Fibroblast of pulmonary artery (primary cell): ENCODE measurements at places on chromosomes 7 and 10.

DNA sequence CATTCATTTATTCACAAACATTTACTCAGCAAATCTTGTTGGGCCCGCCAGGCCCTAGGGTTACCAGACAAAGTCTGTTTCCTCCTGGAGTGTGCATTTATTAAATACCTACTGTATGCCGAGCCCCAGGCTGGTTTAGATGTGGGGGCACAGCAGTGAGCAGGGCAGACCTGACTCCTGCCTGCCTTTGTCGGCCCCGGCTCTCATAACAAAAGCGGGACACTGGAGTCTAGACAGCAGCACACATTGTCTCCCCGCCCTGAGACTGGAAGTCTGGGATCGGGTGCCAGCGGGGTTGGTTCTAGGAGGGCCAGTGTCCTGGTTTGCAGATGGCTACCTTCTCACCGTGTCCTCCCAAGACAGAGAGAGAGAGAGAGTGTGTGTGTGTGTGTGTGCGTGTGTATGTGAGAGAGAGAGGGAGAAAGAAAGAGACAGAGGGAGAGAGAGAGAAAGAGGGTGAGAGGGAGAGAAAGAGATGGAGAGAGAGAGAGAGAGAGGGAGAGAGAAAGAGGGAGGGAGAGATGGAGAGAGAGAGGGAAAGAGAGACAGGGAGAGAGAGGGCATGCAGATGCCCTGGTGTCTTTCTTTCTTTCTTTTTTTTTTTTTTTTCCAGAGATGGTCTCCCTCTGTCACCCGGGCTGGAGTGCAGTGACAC, 25.9 kb downstream of the ELFN1 start:
- DNase-seq: no peak

GRCh38 chr10:52756295-52756694, 16.3 kb downstream of the MBL2 start:
- no peak for DNase-seq

- no peak for DNase-seq
These were observed 21.3 kb downstream of the ZNF107 start for GRCh38 chr7:64687249-64687648.

DNA sequence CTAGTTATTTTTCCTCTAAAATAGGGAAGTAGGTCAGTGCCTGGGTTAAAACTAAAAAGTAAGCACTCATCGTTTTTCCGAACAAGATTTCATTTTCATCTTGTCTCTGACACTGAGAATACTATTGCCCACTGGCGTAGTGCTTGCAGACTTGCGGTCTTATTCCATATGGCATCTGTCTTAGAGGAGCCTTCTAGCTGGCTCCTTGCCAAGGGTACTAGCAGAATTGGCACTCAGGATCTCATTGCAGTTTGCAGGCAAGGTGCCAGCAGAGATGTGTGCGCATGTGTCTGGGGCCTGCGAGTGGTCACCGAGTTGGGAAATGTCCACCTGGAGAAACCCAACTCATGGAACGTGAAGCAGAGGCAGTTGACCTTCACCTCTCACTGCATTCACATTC, 143.4 kb downstream of the CELF2 start:
- no peak for DNase-seq

- DNase-seq: peak; percentile 34
These were observed 86.9 kb downstream of the DAGLB start for GRCh38 chr7:6360841-6361240.

DNA sequence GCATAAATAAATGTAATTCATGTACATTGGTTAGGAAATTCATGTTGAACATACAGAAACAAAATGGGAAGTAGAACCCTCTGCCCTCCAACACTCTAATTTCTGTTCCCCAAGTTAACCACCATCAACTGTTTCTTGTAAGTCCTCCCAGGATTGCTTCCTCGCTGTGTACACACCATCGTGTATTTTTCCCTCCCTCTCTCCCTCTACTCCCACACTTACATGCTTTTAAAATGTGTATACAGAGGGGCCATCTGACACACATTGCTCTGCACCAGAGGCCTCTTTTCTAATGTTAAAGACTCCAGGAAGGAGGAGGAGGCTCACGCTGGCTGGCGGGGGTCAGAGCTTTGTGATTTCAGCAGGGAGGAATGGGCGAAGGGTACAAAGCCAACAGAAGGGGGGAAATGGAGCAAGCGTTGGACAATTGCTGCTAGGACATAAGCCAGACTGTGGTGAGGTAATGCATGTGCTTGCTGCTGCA, 1.9 kb upstream of the EPHA1 start:
- peak; percentile 88 for DNase-seq

GRCh38 chr10:17076626-17077345, 52.8 kb downstream of the CUBN start:
- no peak for DNase-seq

DNA sequence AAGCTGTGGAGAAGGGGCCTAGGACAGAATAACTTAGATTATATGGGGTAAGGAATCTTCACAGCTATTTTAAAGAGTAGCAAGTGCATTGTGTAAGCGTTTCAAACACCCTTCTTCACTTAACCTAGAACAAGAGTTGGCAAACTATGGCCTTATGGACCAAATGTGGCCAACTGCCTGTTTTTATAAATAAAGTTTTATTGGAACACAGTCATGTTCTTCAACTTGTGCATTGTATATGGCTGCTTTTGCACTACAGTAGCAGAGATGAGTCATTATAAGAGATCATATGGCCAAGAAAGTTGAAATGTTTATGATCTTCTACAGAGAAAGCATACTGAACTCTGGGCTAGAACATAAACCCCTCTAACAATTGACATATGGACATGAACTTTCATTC, 187.8 kb downstream of the ETV1 start:
- DNase-seq: peak; percentile 9

- no peak for DNase-seq
These were observed 188.1 kb upstream of the MYO3A start for GRCh38 chr10:25745976-25746375.

GRCh38 chr10:31319602-31320549, 860 bp downstream of the ZEB1 start:
- no peak for DNase-seq

DNA sequence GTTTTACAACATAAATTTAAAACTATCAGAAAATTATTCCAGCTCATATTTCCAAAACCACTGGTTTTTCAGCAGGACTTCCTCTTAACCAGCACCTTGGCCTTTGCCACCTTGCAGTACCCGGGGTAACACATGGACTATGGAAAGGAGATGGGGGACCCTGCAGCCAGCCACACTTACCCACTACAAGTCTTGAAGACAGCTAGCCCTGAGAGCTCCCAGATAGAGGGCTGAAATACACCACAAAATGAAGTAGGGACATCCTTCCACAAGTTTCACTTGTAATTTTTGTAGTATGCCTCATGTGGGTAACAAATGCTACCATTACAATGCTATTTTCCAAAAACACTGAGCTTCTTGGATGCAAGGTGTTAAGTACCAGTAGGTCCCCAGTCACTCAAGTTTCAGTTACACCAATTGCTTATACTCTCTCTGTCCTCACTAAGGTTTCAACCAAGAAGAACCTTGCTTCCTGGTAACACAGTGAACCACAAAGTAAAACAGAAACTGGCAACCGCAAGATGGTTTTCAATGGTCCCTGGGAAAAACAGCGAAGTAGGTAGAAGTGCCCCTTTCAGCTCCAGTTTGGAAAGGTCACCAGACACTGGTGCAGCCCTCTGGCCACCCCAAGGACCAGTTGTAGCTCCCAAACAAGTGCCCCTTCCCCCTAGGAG, 110.9 kb downstream of the SGMS1 start:
- DNase-seq: no peak

DNA sequence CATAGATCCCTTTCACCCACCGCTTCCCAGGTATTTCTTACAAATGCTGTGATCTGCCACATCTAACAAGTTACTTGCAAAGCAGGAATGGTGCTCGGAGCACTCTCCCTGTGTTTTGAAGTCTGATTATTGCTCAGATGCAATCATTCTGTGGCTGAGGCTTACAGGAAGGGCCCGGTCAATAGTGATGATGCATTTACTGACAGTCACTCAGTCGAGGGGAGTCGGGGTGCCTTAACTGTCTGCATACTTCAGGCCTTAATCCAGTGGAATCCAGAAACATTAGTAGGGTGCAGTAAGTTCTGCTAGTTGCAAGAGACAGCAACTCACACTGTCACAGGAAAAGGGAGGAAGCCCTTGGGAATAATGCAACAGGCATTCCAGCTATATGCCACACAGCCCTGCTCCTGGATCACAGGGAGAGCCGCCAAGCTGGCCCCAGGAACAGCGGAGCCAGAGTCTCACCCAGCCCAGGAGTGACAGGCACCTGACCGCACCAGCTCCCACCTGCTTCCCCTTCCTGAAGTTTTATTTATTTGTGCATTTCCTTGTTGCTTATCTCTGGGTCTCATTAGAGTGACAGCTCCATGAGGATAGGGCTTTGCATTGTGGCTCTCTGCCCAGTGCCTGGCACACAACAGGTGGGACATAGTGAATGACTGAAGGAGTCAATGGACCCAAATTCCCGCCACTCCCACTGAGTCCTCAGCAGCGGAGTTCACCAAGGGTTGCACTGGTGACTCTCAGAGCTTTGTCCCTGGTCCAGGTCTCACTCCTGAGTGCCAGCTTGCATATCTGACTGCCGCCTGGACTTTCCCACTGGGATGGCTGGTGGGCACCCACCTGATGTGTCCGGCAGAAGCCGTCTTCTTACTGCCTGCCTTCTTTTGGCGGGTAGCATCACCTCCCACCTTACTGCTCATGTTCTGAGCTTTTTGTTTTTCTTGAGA, 212.5 kb upstream of the SH2B2 start:
- DNase-seq: no peak
